A172 (cell line): ENCODE measurements at places on chromosomes 11 and 22.
A peak's percentile ranks its signal among the peaks of the same experiment; 100 is the strongest.

DNA sequence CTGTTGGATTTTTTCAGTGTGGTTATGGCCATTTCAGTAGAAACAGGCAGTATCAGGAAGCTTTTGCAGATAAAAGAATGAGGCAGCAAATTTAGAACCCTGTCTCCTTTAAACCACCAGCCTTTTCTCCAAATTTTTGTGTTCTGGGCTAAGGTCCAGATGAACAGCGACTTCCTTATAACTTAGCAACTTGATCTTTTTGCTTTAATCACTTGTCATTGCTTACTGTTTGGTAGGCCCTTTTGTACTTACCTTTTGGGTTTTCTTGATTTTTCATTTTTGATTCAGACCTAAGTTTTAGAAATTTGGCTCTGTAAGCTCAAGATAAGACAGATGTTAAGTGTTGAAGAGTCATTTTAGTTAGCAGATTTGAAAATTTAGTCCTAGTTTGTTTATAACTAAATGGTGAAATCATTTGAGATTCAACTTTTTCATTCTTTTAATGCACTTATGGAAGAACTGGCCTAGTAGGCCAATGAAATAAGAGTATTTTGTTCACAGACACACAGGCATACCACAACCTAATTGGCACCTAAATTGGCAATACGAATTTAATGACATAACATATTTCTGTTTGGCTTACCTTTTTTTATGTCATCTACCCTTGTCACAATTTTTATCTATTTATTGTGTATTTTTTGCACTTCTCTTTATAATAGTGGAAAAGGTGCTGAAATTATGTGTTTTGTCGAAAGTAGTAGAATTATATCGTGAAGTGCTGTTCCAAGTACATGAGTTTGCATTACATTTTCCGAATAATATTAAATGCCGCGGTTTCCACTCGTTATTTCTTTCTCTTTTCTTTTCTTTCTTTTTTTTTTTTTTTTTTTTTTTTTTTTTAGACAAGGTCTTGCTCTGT is 2.1 kb downstream of the RTN3 start:
- DNase-seq = no peak

GRCh38 chr11:1000357-1001278 is 35.9 kb downstream of the MUC6 start:
- DNase-seq = no peak

GRCh38 chr11:99320769-99321290 is 300.1 kb downstream of the CNTN5 start:
- no peak for DNase-seq

DNA sequence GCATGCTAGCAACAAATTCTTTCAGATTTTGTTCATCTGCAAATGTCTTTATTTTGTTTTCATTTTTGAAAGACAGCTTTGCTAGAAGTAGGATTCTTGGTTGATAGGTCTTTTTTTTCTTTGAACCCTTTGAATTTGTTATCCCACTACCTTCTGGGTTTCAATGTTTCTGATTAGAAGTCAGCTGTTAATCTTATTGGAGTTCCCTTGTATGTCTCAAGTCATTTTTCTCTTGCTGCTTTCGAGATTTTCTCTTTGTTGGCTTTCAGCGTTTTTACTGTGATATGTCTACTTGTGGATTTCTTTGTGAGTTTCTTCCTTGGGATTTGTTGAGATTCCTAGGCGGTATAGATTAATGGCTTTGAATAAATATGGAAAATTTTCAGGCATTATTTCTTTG is 27.2 kb upstream of the MS4A8 start:
- DNase-seq = no peak

DNA sequence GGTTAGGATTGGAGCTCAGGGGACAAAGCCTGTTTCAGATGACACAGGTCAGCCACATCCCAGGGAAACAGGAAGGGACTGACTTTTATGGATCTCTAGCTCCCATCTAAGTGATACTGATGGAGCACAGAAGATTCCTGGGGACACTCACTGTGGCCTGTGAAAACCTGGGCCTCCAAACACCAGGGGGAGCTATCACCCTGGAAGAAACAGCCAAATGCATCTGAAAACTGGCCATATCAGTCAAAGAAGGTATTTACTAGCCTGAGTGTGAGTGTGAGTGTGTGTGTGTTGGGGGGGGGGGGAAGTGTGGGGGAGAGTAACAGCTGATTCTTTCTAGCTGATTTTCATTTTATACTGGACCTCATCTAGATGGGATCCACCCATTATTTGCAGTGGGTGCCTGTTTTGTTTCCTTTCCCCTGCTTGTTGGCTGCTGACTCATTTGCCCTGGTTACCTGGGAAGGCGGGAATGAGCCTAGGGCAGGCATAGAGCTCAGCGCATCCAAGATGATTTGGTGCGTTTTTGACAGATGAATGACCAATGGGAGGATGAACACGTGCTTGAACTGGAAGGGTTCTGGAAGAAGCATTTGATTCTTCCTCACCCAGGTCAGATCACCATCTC is 284.0 kb downstream of the KIRREL3 start:
- DNase-seq = peak; percentile 16

DNA sequence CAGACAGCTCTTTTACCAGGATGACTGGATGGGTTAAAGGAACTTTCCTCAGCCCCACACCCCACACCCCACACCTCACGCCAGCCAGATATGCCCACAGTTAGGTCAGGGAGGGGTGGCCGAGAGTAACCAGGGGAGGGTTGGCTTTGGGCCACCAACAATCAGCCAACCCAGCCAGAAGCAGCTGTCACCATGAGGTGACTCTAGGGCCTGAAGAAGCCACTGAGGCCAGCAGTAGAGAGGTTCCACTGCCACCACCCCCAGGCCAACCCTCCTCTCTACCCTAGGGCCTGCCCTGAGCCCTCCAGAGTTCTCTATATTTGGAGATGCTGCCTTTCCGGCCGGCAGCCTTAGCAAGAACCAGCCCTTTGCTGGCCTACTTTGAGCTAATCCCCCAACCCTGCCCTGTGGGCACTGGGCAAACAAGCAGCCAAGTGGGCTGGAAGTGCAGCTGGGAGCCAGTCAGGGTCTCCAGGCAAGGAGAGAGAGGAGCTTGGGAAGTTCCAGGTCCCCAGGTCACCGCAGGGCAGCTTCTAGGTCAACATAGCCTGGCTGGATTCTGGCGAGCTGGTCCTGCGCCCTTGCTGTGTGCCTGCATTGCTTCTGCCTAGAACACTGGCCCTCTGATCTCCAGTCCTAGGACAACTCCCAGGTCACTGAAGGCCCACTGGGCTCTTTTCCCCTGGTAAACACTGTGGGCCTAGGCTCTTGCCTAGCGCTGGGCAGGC is 12.0 kb upstream of the SYT8 start:
- no peak for DNase-seq

DNA sequence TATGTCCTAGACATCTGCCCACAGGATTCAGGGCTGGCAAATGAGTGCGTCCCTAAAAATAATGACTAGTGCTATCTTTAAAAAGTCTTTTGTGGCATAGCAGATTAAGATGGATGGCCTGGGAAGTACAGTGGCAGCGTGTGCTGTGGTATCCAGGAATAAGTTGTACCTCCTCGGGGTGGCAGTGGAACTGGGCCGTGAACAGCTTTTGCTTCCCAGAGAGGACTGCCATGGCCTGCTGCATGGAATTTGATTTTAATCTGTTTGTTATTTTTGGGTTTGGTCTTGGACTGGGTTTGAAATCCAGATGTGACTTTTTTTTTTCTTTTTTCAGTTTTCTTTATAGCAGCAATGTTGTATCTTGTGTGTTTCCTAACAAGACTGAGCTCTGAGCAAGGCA is 71.3 kb upstream of the PARVG start:
- no peak for DNase-seq

- DNase-seq = no peak
Observed at GRCh38 chr22:23325183-23325582, 144.9 kb downstream of the BCR start.

- DNase-seq = peak; percentile 13
Observed at GRCh38 chr11:101880222-101880621, 34.6 kb upstream of the CEP126 start.

DNA sequence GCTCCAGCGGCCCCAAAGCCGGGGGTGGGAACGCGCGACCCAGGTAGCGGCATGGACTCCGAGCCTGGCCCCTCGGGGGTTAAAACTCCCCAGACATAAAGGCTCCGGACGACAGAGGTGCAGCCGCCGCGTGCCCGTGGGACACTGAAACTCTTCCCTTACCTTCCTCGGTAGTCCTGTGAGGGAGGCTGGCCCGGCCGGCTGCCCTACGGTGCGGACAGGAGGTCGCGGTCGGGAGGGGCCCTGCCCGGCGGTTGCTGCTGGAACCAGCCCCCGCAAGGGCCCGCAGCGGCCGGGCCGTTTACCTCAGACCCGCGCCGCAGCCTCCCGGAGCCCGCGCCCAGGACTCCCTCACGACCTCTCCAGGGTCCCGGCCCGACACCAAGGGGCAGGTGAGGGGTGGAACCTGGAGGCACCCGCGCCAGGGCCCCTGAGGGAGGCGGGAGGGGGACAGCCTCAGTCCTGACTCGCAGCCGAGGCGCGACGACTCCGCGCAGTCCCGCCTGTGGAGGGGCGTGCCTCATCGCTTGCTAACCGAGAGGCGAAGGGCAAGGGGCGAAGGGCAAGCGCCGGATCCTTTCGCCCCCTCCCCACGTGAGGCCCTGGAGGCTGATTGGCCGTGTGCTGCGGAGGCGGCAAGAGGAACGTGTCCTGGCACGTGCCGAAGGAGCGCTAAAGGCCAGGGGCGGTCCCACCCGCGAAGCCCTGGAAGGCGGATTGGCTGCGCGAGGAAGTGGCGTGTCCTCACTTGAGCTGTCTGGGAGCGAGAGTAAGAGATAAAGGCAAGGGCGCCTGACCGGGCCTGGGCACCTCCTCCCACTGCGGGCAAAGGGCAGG is at the start of gene UPB1:
UPB1 (plus strand) TSS at position 805 of the 837 bp plus-strand sequence. CDS start 72 bp downstream, outside the sequence.
- DNase-seq = no peak

DNA sequence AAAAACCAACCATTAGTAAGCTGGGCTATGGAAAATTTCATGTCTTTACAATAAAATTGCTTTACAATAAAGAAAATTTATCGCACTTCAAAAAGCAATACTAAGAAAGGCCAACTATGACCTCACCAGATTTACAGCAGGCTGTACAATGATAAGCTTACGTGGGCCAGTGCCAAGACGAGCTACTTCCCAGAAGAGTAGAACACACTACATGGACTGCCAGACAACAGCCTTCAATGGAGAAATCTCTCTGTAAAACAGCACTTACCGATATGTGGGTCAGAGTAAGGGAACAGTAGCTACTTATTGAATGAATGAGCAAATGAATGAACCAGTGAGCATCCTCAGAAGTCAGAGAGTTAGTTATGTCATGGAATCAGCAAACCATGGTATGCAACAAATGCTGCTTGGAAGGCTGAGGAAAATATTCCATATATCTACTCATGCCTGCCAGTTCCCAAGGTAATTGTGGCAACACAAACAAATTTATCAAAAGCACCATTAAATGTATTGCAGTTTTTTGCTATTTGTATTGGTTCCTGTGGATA is 74.4 kb downstream of the SLC36A4 start:
- no peak for DNase-seq

DNA sequence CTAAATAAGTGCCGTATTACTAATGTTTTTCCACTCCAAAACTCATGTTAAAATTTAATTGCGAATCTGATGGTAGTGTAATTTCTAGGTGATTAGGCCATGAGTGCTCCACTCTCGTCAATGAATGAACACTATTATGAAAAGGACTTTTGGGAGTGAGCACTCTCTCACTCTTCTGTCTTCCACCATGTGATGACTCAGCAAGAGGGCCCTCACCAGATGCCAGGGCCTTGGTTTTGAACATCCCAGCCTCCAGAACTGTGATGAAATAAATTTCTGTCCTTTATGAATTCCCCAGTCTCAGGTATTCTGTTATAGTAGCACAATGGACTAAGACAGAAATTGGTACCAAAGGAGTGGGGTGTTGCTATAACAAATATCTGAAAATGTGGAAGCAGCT is 8.1 kb downstream of the JRKL start:
- no peak for DNase-seq

DNA sequence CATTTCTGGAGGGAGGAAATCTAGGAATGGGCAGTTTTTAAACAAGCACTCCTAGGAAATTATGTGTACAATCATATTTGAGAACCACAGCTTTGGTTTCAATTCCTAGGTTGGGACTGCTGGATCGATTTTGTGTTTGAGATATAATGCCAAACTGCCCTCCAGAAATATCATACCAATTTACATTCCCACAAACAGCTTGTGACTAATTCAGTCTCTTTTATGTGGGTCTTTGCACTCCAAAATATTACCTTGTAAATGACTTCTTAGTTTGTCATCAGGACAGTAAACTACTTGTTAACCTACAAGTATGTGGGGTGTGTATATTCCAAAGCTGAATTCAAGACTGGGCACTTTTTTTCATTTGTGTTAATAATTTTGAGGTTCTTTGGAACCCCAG is 9.8 kb upstream of the BARX2 start:
- DNase-seq = no peak

- no peak for DNase-seq
Observed at GRCh38 chr11:57426439-57426928, 437 bp downstream of the SLC43A3 start.

DNA sequence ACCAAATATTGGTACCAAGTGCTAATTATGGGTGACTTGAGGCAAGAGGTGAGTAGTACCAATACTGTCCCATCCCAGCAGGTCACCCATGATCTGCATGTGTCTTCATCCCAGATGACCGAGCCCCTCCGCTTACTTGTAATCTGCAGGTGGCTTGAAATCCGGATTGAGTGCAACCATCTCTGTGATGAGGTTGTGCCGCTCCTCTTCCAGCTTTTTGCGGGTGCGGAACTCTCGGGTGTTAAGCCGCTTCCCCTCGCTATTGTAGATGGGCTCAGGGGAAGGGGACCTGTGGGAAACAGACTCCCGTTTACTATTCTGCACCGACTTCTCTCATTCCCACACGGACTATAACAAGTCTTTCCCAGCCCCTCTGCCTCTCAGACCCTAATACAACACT is 8.2 kb downstream of the SF1 start:
- DNase-seq = no peak

GRCh38 chr11:8096575-8096974 is 15.6 kb downstream of the TUB start:
- DNase-seq = no peak

DNA sequence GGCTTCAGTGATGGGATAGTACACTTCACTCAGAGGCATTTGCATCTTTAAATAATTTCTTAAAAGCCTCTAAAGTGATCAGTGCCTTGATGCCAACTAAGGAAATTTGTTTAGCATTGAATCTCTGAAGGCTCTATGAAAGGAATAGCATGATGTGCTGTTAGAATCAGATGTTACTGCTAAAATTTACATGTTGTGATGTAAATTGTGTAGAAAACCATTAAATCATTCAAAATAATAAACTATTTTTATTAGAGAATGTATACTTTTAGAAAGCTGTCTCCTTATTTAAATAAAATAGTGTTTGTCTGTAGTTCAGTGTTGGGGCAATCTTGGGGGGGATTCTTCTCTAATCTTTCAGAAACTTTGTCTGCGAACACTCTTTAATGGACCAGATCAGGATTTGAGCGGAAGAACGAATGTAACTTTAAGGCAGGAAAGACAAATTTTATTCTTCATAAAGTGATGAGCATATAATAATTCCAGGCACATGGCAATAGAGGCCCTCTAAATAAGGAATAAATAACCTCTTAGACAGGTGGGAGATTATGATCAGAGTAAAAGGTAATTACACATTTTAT is 4.6 kb downstream of the MALAT1 start:
- peak; percentile 40 for DNase-seq
